ENCODE measurements at places on chromosomes 5 and 9.

- no peak for DNase-seq
These were observed 1974.1 kb upstream of the NUDT12 start for GRCh38 chr5:105536675-105537074.

GRCh38 chr9:98873526-98873925 is 66.1 kb downstream of the GALNT12 start:
- no peak for DNase-seq

GRCh38 chr5:69369340-69370121 is at the start of the genes AK6, RAD17 and TAF9:
AK6 (minus strand) TSS chr5:69369520; CDS start chr5:69369490, 30 bp downstream.
RAD17 (plus strand) TSS chr5:69369818; CDS start chr5:69372209, 2,391 bp downstream.
TAF9 (minus strand) TSS chr5:69369520; CDS start chr5:69365737, 3,783 bp downstream.
- DNase-seq = peak; percentile 94

- no peak for DNase-seq
These were observed 134.3 kb downstream of the OR2K2 start for GRCh38 chr9:111195766-111196165.

DNA sequence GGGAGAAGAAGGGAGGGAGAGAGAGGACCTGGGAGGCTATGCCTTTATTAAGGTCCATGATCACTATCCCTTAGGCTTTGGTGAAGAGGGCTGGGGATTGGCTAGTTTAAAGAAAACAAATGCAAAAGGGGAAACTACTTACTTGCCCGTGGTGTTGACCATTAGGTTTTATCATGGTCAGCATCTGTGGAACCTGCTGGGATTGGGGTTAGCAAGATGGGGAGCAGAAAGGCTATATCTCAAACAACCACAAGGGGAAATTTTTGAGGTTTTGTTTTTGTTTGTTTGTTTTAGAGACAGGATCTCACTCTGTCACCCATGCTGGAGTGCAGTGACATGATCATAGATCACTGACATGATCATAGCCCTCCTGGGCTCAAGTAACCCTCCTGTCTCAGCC is 9.0 kb upstream of the RAD23B start:
- DNase-seq = no peak

DNA sequence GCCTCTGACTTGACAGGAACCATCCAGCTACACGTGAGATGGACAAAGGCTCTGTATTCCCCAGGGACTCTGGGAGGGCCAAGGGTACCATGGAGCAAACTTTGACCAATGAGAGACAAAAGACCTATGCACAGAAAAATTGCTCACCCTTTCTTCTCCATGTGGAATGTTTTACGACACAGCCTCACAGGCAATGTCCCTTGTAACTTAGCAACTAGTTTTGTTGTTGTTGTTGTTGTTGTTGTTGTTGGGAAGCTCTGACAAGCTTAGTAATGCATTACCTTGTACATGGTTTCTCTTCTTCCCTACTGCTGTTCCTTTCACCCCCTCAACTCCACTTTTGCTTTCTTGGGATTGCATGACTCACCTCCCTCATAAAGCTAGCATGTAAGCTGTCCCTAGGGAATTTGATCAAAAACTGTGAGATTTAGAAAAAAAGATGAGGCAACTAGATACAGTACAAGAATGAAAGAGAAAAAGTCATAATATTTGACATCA is 550.9 kb downstream of the RAB3C start:
- no peak for DNase-seq

GRCh38 chr5:79787448-79787847 is 97.8 kb downstream of the CMYA5 start:
- no peak for DNase-seq

- DNase-seq = no peak
These were observed 678 bp downstream of the PLPP7 start for GRCh38 chr9:131290036-131290766.

- no peak for DNase-seq
These were observed 494.1 kb upstream of the TUSC1 start for GRCh38 chr9:26172301-26172700.

DNA sequence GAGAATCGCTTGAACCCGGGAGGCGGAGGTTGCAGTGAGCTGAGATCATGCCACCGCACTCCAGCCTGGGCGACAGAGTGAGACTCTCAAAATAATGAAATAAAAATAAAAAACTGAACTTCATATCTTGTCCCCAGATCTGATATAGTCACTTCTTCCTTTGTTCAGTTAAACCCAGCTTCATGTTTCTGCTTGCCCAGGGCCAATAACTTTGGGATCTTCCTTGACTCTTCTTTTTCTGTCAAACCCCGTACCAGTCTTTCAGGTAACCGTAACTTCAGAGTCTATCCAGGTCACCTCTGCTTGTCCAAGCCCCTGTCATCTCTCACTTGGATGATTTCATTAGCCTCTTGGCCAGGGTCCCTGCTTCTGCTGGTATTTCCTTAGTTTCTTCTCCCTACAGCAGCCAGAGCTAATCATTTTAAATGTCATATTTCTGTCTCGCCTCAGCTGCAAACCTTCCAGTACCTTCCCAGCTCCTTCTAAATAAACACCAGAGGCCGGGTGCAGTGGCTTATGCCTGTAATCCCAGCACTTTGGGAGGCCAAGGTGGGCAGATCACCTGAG is 19.7 kb upstream of the ABL1 start:
- DNase-seq = no peak

DNA sequence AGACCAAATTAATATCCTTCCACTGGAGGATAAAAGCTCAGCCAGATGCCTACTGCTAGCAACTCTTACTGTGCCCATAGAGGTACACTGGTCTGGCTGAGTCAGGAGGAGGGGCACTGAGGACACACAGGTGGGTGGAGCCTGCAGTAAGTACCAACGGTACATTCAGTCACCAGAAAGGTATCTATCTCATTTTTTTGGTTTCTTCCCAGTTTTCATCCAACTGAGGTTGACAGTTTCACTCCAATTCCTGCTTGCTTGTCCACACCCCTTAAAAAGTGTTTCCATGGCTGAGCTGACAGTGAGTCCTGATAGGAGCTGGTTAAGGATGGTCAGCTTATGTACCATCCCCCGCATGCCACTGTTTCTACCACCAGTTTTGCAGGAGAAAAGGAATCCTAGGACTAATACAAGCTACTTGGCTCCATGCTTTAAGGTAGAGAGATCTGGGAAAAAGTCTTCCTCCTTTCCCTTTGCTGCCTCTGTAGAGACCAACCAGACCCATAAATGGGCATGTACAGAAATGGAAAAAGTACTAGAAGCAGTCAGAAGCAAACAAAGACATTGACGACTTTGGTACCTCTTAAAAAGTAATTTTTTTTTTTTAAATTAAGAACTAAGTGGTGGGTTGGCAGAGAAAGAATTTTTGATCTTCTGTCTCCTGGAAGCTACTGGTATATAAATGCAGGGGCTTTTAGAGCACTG is 3.2 kb downstream of the ELL2 start:
- no peak for DNase-seq

GRCh38 chr5:66306105-66306843 is 162.2 kb downstream of the SREK1 start:
- peak; percentile 48 for DNase-seq

DNA sequence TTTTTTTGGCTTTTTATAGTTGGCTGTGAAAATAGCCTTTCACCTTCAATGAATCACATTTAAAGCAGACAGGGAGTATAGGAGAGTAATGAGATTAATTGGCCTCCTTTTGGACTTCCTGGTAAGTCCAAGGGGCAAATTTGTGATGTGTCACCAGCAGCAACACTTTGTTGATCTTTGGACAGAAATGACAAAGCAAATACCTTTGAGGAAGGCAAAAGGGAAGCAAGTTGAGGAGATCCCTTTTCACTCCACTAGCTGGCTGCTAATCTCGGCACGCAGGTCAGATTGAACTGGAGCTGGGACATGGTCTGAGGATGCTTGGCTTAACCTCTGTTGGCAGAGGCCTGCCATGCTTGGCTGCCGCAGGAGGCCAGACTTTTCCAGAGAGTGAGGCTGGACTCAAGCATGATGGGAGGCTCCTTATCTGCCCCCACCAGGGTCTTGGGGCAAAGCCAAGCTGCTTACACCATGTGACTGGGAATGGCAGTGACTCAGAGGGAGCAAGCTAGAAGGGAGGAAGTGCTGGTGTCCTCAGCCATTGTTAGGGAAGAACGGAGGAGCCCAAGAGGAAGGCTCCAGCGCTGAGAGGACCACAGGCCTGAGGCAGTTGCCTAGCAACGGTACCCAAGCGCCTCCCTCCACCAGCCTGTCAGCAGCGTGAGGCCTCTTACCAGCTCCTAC is 174.5 kb upstream of the MAP1B start:
- DNase-seq = no peak

DNA sequence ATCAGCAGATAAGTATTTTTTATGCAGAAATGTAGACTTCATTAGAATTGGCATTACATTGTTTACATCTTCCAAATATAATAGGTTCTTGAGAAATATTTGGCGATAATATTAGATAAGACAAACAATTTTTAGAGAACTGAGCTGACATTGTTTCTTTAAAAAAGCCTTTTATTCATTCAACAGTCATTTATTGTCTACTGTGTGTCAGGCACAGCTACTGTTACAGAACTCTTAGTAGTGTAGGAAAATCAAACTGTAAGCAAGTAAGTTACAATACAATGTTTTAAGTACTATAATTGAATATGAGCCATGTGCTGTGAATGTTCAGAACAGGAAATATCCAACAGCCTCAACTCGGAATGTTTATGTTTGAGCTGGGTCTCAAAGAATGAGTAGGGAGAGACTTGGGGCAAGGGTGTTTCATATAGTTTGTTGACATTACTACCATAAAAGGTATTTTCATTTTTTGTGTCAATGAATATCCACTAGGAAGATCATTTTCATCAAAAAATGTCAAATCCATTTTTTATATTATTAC is 114.0 kb downstream of the CDC42SE2 start:
- no peak for DNase-seq

DNA sequence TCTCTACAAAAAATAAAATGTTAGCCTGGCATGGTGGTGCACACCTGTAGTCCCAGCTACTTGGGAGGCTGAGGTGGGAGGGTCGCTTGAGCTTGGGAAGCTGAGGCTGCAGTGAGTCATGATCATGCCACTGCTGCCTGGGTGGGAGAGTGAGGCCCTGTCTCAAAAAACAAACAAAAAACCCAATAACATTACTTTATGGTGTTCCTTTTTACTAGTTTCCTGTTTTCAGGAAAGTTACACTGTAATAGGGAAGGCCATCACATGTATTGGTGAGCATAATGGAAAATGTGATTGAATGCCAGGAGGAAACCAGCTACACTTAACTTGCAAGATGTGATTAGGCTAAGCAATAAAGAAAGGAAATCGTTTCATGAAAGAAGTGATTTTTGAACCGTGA is 42.7 kb downstream of the SV2C start:
- no peak for DNase-seq

DNA sequence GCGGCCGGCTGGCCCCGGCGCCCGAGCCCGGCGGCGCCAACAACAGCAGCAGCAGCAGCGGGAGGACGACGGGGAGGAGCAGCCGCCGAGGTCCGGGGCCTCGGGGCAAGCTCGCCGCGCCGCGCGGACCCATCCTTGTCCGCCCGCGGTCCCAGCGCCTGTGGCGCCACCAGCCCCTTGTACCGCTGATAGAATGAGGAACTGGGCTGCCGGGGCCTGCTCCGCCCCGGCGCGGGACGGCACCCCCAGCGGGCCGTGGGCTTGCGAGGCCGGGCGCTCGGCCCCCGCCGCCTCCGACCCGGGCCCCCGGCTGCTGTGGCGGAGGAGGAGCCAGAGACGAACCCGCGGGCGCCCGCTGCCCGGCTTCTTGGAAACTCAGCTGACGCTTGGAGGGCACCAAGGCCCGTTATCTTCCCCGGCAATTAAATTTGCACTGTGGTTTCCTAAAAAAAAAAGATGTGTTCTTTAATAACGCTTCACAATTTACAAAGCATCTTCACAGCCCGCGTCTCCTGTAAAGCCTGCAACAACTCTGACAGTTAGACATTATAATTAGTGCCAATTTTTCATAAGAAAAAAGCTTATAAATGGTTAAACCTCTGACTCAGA is at the start of gene ARSB:
TSS of gene ARSB (minus strand) at position 195 of the 609 bp plus-strand sequence. CDS start at position 133, 62 bp downstream.
- no peak for DNase-seq

GRCh38 chr5:174204535-174205313 is 159.2 kb downstream of the NSG2 start:
- DNase-seq = no peak

DNA sequence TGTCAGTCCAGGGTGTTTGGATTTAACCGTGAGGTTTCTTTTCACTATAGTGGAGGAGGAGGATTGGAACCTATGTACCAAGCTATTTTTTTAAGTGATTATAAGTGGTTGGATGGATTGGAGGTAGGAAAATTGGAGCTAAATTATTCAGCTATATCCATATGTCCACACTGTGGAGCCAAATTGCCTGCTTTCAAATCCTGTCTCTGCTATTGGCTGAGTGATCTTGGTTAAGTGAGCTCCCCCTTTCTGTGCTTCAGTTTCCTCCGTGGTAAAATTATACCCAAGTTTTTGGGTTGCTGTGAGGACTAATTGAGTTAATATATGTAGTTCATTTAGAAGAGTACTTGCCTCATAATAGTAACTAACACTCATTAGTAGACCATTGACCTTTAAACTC is 2.5 kb downstream of the CENPP start:
- no peak for DNase-seq

DNA sequence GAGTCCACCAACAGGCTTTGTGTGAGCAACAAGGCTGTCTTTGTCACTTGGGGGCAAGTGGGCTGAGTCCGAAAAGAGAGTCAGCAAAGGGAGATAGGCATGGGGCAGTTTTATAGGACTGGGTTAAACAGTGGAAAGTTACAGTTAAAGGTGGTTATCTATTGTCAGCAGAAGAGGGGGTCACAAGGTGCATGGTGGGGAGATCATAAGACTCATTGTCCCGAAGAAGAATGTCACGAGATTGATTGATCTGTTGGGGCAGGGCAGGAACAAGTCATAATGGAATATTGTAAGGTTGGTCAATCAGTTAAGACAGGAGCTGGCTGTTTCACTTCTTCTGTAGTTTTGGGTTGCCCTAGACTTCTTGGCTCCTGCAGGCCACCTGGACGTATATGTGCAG is 7.6 kb upstream of the HMGCS1 start:
- DNase-seq = no peak

- DNase-seq = no peak
These were observed 95.9 kb downstream of the FBXO4 start for GRCh38 chr5:42020788-42021530.

GRCh38 chr5:67319935-67320725 is 123.5 kb upstream of the CD180 start:
- no peak for DNase-seq

GRCh38 chr5:53643445-53643844 is 83.0 kb downstream of the NDUFS4 start:
- DNase-seq = no peak

- no peak for DNase-seq
These were observed 44.9 kb downstream of the SHB start for GRCh38 chr9:38024036-38024681.

GRCh38 chr5:123951582-123951977 is 439.6 kb downstream of the CSNK1G3 start:
- DNase-seq = no peak

- DNase-seq = no peak
These were observed 104.3 kb upstream of the SIMC1 start for GRCh38 chr5:176133877-176134276.

DNA sequence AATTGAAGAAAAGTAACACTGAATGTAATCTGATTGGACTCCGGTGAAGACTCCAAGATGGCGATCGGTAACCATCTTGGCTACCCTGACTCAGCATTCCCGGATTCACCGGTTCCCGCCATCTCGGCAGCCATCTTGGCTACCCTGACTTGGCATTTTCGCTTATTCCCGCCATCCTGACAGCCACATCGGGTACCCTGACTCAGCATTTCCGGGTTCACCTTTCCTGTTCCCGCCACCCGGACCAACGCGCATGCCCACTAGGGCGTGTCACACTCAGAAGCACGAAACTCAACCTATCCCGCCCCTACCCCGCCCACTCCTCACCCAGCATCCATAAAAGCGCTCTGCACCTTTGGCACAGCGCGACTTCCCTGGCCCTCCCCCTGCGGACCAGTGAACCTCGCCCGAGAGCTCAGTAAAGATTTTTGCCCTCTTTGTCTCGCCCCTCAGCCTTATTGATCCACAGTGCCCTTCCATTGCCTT is 17.2 kb downstream of the SPTLC1 start:
- no peak for DNase-seq

- DNase-seq = no peak
These were observed 3.7 kb upstream of the IFNB1 start for GRCh38 chr9:21081451-21081850.
